ENCODE measurements at places on chromosomes 3 and 15. TPM values are rescaled to one million over a fixed set of nuclear protein-coding genes. Genes with fewer than 3 reads are reported as not detected.

DNA sequence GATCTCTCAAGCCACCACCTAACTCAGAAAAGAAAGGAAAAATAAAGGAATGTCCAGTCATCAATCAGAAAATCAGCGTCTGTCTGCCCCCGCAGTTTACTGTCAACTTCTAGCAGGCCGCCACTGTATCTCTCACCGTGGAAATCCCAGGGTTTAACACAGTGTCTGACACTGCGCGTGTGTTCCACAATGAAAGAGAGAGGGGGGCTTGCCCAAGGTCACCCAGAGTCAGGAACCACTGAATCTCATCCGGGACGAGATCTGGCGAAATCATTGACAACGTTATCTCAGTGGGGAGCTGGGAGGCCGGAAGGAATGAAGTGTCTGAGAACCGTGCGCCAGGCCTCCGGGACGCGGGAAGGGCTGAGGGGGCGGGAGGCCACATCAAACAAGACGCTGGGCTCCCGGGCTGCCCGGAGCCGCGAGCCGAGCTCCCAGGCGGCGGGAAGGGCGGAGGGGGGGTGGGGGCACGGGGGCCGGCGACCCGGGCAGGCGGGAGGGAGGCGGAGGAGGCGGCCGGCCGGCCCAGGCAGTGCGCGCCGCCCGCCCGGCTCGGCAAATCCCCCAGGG is 2.2 kb upstream of the HES1 start:
- no peaks in the 10 kb centered on the region for H3K27me3 ChIP-seq
- peaks cover 33% of the 10 kb centered on the region for H3K4me1 ChIP-seq
- peak overlapping the region; percentile 86 for H3K27ac ChIP-seq
- peak overlapping the region; percentile 54 for H3K4me3 ChIP-seq

DNA sequence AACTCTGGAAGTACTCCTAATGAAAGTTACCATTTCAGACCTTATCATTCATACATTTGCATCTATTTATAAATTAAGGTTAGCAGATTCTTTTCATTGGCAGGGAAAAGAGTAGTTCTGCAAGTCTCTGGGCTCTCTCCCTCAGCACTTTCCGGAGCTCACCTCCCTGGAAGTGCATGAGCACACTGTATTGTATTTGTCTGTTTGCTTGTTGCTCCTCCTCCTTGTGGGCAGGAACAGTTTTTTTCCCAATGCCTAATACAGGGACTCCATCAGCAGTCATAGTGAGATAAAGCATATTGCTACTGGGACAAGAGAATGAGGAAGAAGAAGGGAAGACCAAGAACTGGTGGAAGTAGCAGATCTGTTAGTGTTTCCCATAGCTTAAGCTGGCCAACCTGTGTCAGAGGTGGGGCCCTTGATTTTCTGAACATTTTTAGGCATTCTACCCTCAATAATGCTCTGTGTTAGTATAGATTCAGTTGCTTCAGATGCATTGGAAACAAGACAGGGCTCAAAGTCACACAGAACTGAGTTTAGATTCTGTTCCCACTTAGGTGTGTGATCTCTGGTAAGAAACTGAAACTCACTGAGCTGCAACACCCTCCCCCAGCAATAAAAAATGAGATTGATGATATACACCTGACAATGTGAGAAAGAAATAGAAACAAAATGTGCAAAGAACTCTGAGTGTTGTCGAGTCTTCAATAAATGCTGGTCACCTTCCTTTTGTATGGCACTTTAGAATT is 407.8 kb downstream of the TUSC7 start:
- H3K4me1 ChIP-seq, result no peaks in the 10 kb centered on the region
- no peak overlapping the region for H3K4me3 ChIP-seq
- DNase-seq, result no peak

GRCh38 chr15:49145651-49146609 is 9.5 kb downstream of the COPS2 start:
- H3K27me3 ChIP-seq, result no peaks in the 10 kb centered on the region
- H3K27ac ChIP-seq, result no peak overlapping the region
- no peak overlapping the region for H3K4me3 ChIP-seq
- DNase-seq, result no peak
- peaks cover 29% of the 10 kb centered on the region for H3K36me3 ChIP-seq

DNA sequence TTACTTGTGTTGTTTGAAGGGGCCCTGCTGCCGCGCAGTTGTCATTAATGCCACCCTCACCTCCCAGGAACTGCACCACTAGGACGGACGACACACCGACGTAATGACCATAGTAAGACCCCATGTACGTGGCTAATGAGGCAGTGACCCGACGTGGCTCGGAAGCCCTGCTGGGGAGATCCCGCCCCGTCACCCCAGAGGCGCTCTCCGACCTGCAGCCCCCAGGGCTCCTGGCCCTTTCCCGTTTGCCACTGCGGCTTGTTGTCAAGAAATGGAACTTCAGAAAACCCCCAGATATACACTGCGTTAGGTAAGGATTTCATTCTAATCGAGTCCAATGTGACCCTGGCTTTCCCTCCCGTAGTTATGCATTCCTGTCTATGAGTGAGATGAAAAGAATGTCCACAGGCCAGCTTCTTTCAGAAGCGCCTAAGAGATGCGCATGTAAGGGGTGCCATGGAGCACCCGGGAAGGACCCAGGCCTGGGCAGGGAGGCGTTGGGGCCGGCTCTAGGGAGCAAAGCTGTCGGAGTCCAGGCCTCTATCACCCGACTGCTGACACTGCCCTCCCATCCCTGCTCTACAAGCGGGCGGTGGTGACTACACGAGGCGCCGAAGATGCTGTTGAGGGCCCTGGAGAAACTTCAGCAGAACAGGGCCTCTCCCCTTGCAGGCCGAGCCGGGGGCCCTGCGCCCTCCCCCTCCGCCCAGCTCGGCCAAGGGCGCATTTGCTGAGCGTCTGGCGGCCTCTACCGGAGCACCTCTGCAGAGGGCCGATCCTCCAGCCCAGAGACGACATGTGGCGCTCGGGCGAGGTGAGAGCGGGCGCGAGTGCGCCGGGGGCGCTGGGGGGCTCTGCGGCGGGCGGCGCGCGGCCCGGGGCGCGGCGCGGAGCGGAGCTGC is at the start of gene GABRA5:
TSS of gene GABRA5 (plus strand) at position 765 of the 902 bp plus-strand sequence. CDS start 2,187 bp downstream, outside the sequence.
- no peak within 1 kb of the TSS for H3K4me3 ChIP-seq
- no peaks in the 10 kb centered on the region for H3K36me3 ChIP-seq
- no peaks in the 10 kb centered on the region for H3K27me3 ChIP-seq
- no peaks in the 10 kb centered on the region for H3K4me1 ChIP-seq
- no peak for DNase-seq

DNA sequence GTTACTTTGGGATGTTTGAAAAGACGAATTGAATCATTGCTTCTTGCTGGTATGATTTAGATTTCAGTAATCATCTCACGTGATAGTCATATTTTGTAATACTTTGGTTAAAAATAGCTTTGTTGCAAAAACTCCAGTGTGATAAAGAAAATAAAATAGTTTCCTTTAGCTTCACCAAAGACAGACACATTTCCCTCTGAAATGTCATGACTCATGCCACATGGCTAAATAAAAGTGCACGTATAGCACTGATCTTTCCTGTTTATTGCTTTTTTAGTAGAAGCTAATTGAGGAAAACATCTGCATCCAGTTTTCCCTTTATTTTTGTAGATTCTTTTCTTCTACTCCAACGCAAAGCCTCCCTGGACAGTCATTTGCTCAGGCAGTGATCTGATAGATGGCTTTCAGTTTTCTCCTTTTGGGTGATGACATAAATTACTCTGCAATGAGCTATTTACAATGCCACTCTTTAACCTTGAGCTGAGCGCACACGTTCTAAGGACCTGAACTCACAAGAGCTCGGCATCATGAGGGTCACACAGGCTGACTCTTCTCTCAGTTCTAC is 84.9 kb downstream of the ARNT2 start:
- DNase-seq, result no peak
- no peaks in the 10 kb centered on the region for H3K27me3 ChIP-seq
- peaks cover 19% of the 10 kb centered on the region for H3K4me1 ChIP-seq
- peak overlapping the region; percentile 80 for H3K27ac ChIP-seq

ZNF80 gene
- total RNA-seq, result 0.74 TPM

Data from vagina (tissue), 2 donors.